ENCODE measurements at places on chromosomes 3 and 15. TPM values are rescaled to one million over a fixed set of nuclear protein-coding genes. Genes with fewer than 3 reads are reported as not detected.

DNA sequence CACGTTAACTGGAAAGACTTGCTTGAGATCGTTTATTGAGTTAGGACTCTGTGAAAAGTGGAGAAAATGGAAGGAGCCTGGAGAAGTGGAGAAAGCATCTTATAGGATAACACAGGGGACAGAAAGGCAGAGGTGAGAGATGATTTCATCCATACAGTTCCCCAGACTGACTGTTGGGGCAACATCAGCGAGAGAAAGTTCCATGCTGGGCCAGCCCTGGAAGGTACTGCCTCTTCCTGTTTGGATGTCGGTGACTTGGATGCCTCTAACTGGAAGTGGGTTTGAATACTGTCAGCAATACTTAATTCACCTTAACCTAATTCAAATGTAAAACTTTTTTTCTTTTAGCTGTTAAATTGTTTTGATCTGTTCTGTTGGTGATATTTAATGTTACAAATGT lies 32.3 kb downstream of the ATP13A5 start:
- no peak for DNase-seq

DNA sequence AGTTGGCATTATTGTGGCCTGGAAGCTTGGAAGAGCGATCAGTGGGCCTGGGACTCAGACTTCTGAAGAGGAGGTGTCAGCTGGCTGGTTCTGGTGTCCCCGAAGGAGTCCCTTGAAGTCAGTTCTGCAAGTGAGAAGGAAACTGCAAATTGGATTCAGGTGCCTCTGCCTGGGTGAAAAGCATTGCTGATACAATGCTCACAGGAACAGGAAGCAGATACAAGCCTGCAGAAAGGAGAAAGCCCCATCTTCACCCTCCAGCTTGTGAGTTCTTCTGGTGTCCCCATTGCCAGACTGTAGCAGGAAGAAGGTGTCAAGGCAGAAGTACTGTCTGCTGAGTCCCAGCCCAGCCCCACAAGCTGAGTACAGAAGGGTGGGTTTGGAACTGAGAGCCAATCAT lies 271.3 kb downstream of the PLOD2 start:
- no peak for DNase-seq

MELTF gene
- polyA plus RNA-seq = 6.0 TPM

GRCh38 chr3:182248349-182248880 lies 536.7 kb downstream of the SOX2 start:
- no peak for DNase-seq

DNA sequence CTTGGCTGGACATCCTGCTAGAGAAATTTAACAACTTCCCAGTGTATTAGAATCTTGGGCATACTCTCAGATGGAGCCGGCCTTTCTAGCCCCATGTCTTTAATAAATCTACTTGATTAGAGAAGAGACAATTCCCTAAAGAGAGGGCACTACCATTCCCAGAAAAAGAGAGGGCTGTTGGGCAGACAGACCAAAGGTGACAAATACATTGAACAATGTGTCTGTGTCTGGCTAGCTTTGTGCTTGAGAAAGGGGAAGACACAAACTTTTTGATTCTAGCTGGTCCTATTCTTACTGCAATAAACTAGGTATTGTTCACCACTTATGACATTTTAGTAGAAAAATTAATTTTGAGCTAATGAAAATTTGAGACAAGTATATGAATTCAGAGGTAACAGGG lies 57.7 kb downstream of the DUT start:
- DNase-seq = no peak

DNAH12 gene
- 0.10 TPM for polyA plus RNA-seq

DNA sequence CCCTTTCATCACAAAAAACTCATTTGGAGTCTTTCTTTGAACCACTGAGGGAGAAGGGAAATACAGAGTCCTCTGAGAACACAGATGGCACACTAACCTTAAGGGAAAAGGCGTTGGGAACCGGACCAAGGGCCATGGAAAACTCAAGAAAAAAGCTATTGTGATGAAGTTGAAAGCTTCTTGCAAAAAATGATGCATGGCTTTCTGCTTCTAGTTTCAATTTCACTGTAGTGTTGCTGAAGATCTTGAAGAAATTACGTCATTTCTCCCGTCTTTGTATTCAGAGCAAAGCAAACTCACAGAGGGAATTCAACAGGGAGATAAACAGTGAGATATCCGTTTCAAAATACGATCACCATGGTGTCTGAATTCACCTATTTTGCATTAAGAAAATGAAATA lies 642.3 kb upstream of the ADAMTS9 start:
- DNase-seq = no peak

- no peak for DNase-seq
Measured at GRCh38 chr3:123480428-123480827, 31.5 kb upstream of the ADCY5 start.

DNA sequence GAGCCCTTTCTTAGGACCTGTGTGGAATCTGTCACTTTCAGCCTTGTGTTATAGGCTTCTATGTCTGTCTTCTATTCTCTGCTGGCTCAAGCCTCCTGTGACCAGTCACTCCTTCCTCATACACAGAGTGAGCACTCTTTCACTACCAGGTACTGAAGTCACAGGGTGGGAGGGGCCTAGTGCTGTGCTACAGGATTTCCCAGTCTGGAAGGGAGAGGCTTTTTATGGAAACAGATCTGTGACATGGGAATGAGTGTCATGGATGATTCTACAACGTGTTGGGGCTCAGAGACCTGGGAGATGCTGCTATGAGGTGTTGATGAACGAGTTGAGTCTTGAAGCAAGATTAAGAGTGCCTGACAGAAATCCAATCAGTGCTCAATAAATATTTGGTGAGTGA lies 100.5 kb downstream of the PDCD6IP start:
- no peak for DNase-seq

DNA sequence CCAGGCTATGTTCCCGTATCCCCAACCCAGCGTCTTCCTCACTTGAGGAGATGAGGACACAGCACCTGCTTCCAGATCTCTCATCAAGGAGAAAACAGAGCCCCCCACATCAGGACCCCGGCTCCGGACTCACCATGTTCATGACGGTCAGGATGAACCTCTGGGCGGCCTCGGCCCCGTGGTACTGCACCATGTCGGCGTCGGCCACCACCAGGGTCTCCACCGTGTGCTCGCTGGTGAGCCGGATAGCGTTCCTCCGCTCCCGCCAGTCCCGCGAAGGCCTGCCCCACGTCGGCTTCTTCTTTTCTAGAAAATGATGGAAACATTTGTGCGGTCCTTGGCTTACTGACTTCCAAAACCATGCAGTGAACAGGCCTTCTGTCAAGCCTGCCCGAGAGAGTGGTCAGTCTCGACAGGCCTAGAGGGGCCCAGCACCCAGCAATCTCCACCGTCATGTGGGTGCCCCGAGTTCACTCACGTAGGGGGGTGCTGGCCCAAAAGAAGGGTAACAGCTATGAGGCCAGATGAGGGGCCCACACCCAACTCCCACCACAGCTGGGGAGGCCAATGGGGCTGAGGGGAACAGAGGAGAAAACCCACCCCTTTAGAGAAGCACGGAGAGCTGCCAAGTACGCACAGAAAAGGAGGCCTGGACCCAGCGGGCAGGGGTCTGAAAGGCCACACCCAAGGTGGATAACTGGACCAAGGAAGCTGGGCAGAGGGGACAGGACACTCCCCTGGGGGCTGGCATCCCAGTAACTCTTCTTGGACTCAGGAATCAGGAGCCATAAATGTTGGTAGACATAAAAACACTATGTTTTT lies 60.5 kb downstream of the ADAMTS17 start:
- DNase-seq = no peak

- no peak for DNase-seq
Measured at GRCh38 chr3:113541519-113541918, 9.2 kb downstream of the SIDT1 start.

LRRC49 gene
- polyA plus RNA-seq = 9.9 TPM

ZKSCAN7 gene
- polyA plus RNA-seq = 1.9 TPM

ALDH1L1 gene
- 0.35 TPM for polyA plus RNA-seq

DNA sequence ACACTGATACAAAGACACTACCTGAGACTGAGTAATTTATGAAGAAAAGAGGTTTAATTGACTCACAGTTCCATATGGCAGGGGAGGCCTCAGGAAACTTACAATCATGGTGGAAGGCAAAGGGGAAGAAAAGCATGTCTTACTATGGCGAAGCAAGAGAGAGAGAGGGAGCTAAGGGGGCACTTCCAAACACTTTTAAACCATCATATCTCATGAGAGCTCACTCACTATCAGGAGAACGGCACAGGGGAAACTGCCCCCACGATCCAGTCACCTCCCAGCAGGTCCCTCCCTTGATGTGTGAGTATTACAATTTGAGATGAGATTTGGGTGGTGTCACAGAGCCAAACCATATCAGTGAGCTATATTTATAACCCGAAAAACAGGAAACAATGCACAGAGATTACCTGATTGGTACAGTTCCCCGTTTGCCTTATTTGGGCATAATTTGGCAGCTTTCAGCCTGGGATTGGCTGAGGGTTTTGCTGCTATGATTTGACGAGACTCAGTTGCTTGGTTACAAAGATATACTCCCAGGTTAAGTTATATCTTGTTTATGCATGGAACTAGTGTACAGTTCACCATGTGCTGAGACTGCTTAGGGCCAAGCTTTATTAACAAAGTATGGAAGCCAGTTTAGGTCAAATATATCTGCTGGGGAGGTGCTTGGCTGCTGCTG lies 184.2 kb downstream of the NR2F2 start:
- DNase-seq = no peak

DNA sequence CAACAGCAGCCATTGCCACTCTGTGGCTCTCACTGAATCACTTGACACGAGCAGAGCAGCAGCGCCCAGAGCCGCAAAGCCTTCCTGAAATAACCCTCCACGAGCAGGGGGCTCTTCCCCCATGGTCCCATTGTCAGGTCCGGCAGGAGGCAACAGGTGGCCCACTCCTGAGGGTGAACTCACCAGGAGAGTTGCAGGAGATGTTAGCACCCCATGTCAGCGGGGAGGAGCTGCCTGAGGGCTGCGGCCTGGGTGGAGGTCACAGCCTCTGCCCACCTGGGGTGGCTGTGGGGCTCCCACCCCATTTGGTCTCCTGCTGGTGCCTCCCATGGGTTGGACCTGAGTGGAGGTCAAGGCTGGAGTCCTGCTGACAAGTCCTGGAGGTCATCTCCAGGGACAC lies 12.3 kb upstream of the C3orf22 start:
- DNase-seq = no peak

SLC12A8 gene
- 6.9 TPM for polyA plus RNA-seq

PHC3 gene
- polyA plus RNA-seq = 37.6 TPM

Data from keratinocyte (primary cell).